Foreskin fibroblast (primary cell): ENCODE measurements at places on chromosomes 1 and 21.
A peak's percentile ranks its signal among the peaks of the same experiment; 100 is the strongest.

GRCh38 chr1:57101209-57101608 is 135.4 kb upstream of the C8B start:
- no peak for DNase-seq

DNA sequence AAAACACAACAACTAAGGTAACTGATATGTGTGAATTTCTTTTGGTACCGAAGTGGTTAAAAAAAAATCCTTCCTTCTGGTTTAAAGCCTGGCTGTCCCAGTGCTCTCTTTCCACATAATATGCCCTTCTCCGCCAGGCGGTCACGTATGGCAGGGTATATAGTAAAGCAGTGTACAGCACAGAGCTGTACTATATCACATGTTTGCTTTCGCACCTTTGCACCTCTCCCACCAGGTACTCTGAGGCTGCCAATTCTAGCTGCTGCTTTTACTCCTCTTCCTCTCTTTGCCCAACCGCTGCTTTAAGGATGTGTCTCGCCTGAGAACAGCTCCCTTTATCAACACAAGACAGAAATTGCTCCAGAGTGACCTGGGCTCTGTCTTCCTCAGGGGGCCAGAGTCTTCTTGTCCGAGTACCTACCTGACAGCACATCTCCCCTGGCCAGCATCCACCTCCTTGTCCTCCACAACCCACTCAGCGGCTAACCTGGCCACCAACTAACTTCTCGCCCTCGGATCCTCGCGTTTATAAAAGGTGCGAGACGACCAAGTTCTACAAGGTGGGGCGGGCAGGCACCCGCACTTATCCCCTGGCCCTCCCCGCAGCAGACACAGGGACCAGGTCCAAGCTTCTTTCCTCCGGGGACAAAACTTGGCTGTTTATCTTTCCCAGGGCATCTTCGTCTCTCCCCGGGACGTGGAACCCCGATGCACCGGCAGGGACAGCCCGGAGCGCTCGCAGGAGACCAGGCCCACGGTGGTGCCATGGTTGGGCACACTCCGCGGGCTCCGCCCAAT is 1.6 kb downstream of the COLGALT2 start:
- DNase-seq = peak; percentile 4

DNA sequence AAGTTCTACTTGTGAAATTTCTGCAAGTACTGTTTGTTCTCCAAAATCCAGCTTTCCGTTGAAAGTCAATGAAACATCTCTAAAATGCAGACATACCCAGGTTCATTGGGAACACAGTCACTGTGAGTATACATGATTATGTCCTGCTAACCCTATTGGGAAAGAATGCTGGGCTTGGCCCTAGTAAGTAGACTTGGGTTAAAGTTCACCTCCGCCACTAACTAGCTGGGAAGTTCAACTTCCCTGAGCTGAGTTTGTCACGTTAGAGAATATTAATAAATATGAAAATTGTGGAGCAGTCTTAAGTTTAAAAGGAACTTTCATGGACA is 10.5 kb upstream of the PGD start:
- no peak for DNase-seq

DNA sequence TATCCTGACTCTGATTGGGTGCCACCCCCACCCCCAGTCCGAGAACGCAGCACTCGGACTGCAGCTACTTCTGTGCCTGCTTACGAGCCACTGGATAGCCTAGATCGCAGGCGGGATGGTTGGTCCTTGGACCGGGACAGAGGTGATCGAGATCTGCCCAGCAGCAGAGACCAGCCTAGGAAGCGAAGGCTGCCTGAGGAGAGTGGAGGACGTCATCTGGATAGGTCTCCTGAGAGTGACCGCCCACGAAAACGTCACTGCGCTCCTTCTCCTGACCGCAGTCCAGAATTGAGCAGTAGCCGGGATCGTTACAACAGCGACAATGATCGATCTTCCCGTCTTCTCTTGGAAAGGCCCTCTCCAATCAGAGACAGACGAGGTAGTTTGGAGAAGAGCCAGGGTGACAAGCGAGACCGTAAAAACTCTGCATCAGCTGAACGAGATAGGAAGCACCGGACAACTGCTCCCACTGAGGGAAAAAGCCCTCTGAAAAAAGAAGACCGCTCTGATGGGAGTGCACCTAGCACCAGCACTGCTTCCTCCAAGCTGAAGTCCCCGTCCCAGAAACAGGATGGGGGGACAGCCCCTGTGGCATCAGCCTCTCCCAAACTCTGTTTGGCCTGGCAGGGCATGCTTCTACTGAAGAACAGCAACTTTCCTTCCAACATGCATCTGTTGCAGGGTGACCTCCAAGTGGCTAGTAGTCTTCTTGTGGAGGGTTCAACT is 2.1 kb downstream of the RBM15 start:
- no peak for DNase-seq

- no peak for DNase-seq
These were observed 143.3 kb downstream of the ETS2 start for GRCh38 chr21:38949070-38949380.
